ENCODE measurements at places on chromosomes 2 and 18.

- no peak for DNase-seq
Measured at GRCh38 chr2:21818212-21818795, 694.5 kb downstream of the TDRD15 start.

- no peak for DNase-seq
Measured at GRCh38 chr2:134269972-134270735, 16.3 kb downstream of the MGAT5 start.

GRCh38 chr2:62435720-62436119 is 70.3 kb downstream of the TMEM17 start:
- DNase-seq: no peak

DNA sequence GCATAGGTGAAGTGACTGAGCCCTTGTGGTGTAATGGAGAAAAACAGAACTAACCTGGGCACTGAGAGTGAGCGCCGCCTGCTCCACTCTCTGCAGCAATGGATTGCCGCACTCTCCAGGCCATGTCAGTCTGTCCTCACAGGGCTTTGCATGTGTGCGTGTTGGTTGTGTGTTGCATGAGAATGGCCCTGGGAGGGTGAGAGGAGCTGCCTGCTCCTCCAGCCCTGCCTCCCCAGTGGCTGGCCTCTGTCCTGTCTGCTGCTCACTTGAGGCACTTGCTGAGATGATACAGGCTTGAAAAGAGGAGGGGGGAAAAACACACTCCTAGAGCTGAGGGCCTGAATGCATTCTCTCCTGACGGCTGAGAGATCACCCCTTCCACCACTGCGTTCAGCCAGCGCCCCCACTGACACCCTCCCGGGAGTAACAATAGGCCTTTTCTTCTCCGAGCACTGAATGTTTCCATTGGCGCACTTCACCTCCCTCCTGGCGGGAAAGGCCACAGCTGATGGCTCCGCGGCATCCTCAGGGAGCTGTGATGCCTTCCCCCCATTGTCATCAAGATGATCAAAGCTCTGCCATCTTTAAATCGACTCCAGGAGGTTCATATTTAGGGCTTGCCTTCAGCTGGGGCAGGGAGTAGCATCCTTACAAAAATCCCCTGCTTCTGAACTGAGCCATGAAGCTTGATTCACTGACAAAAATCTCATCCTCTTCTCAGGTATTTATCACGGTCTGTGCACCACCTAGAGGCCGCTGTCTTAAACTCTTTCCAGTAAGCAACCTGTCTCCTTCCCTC is 49.9 kb upstream of the DAPL1 start:
- DNase-seq: peak; percentile 35

DNA sequence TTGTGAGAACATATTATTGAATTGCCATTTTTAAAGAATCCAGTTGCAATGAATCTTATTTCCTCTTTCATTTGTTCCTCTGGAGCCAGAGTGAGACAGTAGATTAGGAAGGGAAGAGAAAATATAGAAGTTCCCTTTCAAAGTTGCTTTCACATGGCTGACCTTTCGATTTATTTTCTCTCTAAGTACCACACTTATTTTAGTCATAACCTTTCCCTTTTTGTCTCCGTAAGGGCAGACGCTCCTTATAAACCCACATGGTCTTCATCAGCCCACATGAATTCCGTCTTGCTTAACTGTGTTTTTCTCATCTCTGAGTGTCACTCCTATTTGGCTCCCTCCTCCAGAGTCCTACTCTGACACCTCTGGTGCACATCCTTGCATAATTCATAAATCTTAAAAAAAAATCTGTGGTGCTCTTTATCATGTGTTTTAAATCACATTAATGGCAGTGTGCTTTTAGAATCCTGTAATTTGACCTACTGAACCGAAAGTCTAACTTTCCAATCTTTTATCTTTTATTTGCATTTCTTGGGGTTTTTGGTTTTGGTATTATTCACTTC is 38.5 kb upstream of the ZNF396 start:
- no peak for DNase-seq

GRCh38 chr2:160842286-160842685 is 317.9 kb upstream of the TANK start:
- no peak for DNase-seq

DNA sequence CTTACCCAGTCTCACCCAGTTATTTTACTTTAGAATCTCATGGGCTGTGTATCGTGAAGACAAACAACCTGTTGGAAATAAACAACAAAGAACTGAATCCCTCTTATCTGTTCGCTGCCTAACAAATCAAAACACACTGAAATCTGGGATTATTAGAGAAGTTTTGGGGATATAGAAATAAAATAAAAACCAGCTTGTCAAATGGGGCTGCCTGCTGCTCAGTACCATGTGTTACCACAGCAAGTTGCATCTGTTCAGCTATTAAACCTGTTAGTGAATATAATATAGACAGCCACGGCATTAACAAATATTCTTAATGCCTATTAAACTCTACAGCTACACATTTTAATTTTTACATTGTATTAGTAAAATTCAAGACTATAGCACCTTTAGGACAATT is 810.8 kb downstream of the NRXN1 start:
- DNase-seq: no peak

GRCh38 chr2:57760381-57760801 is 286.2 kb upstream of the VRK2 start:
- no peak for DNase-seq

DNA sequence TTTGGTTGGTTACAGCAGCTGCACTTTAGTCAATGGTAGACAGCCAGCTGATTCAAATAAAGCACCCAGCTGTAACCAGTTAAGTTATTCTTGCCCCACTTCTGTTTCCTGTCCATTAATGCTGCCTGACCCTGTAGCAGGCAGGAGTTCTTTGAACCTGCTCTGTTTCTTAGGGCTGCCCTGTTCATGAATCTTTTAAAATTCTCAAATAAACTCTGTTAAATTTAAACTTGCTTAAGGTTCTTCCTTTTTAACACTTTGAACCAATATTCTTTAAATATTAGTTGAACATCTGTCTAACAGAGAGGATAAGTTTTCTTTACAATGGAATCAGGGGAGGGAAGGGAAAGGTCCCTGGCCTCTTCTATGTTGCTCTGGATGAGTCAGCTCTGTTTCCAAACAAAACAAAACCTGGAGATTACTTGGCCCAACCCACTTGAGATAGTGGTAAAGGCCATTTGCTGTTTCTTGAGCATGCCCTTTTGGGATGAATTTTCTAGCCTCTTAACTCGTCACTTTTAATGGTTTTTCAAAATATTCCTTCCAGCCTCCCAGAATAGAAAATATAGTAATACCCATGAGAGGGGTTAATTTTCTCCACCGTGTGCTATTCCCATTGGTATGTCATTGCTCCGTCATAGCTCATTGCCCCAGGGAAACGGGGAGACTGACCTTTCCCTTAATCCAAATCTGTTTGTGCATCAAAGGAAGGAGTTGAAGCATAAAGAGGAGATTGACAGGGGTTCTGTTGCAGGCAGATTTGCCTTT is 112.1 kb upstream of the FHL2 start:
- no peak for DNase-seq

DNA sequence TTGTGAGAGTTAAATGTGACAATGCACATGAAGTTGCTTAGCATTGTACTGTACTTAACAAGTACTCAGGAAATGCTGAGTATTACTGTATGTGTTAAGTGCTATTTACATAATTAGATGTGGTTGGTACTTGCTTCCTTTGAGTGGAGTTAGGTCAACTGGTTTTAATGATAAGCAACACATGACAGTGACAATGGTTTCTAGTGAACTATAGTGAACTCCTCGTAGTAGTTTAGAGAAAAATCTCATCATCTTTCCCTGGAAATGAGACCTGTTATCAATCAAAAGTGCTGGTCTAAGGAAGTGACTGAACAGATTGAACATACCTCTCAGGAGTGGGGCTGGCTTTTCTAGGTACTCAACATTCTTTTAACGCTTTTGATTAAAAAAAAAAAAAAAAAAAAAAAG is 29.2 kb upstream of the ZDBF2 start:
- no peak for DNase-seq

DNA sequence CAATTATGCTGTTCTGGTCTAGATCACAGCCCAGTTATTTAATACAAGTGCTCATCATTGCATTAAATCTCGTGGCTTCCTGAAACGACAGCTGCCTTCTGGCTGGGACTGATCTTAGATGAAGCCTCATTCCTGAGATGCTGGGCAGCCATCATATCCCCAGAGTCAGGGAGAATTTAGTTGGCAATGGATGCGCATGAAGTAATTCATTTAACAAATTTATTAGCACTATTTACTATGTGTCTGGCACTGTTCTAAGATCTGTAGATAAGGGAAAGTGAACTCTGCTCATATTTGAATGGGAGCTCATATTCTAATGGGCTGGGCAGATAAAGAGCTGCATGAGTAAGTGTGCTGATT is 244.7 kb downstream of the KCNS3 start:
- no peak for DNase-seq

DNA sequence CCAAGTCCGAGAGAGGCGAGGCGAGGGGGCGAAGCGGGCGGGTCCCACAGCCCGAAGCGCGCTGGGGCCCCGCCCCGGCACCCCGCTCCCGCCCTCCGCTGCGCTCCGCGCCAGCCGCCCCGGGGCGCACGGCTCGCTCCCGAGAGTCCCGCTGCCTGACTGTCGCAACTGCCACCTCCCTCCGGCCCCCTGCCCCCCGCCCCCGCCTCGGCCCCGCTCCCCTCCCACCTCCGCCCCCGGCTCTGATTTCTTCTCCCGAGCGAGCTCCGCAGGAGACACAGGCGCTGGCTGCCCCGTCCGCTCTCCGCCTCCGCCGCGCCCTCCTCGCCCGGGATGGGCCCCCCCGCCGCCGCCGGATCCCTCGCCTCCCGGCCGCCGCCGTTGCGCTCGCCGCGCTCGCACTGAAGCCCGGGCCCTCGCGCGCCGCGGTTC is at the start of gene WNT6:
TSS of gene WNT6 (plus strand) at position 250 of the 432 bp plus-strand sequence. CDS start 233 bp downstream, outside the sequence.
- DNase-seq: no peak

GRCh38 chr18:48929941-48930713 is 20.6 kb downstream of the SMAD7 start:
- no peak for DNase-seq

- no peak for DNase-seq
Measured at GRCh38 chr2:25000036-25000435, 28.3 kb upstream of the DNAJC27 start.

- no peak for DNase-seq
Measured at GRCh38 chr2:197591339-197592072, 75.6 kb downstream of the MOB4 start.

- no peak for DNase-seq
Measured at GRCh38 chr2:675982-676646, 1.1 kb downstream of the TMEM18 start.

GRCh38 chr2:160338901-160339685 is 139.0 kb upstream of the ITGB6 start:
- no peak for DNase-seq

DNA sequence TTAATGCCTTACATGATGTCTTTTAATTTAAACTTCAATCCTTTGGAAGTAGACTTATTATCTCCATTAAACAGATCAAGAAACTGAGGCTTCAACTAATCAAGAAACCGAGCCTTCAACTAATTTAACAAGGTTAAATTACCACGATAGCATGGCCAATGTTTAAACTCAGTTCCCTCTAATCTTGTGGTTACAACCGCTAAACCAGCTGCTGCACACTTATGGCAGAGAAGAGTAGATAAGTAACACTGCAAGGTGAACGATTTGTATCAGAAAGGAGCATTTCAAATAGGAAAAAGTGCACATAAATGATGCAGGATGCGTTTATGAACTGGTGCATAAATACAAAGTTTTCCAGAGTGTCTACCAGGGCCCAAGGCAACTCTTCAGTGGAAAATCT is 144.6 kb upstream of the CAVIN2 start:
- DNase-seq: no peak

DNA sequence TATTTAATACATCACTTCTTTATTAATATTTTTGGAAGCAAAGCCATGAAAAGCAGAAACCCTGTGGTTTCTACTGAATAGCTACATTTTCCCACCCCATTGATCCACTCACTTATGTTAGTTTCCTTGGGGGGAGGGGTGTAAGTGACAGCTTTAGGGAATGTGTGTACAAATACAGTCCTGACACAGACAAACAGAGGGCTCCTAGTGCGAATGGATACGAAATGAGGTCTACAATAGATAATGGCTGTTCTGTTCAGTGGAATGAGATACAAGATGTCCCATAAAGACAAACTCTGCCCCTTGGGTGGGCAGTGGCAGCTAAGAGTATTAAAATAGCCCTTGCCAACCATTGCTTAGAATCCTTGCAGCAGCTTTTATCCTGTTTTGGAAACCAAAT is 312.9 kb downstream of the NCKAP5 start:
- no peak for DNase-seq

- DNase-seq: peak; percentile 6
Measured at GRCh38 chr18:4455113-4455811, at the start of gene DLGAP1. TSS of gene DLGAP1 (minus strand) at chr18:4455307.

DNA sequence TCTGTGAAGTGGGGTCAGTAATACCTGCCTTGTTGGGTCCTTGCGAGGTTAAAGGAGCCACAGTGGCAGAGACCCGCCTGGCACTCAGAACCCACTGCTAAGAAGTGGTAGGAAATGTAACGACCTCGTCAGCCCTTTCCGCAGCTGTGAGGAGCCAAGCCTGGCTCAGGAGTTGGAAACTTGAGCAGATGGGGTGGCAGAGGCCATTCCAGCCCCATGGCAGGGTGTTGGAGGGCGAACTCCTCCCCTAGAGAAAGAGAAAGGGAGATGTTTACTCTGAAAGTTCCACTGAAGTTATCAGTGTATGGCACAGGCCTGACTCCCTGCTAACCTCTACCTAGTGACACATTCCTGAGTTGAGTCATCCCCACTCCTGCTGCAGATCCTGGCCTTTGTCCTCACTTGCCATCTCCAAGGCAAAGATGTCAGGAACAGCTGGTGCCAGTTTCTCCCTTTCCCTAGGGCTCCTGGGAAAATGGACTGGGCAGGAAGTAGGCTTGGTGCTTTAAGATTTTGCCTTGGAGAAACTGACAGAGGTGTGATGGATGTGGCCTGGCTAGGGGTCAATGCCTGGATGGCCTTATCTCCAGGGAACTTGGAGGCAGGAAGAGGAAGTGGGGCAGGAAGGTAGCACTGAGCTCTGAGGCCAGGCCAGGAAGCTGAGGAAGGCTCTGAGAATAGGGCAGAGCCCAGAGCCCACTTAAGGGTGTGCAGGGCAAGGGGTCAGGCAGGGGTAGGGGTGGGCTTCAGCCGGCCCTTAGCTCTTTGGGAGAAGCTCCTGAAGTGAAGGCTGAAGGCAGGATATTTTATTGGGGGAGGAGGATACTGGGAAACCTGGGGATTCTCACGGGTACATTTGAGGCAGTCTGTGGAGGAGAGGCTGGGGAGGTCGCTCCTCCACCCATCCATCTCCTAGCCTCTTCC is 888 bp downstream of the VAMP5 start:
- peak; percentile 44 for DNase-seq

DNA sequence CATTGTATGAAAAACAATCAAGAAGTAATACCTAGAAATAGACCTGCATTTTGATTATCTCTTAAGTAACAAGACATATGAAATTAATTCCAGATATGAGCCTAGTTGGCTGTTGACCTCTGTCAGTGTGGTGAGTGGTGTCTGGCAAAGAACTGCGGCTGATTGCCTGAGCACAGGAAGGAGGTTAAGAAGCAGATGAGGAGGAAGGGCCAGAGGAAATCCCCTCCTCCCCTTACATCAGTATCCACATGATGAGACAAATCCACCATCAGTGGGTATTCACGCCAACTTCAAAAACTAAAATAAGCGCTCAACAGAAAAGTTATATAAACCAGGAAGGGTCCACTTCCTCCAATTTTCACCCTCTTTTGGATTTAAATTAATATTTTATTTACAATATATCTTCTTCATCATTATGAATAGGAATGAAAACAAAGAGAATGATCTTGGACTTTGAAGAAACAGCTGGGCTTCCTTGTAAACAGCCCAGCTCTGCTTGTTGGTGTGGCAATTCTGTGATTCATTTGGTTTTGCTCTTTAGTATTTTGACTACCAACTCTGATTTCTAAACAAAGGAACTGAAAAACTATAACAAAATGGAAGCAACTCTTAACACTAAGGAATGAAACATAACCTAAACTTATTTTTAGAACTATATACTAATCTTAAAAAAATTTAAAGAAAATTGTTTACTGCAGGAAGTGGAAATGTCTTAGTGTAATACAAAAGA is 27.3 kb downstream of the RFTN2 start:
- no peak for DNase-seq

All from stimulated activated CD4-positive, alpha-beta T cell treated with anti-CD3 and anti-CD28 coated beads, Interleukin-15, amount 100 ng/mL, for 24 hours (primary cell).